ENCODE measurements at places on chromosomes 2 and 18. TPM values are rescaled to one million over a fixed set of nuclear protein-coding genes. Genes with fewer than 3 reads are reported as not detected.

The SPDYA gene
- 1.9 TPM for polyA plus RNA-seq

The TUBB6 gene
- polyA plus RNA-seq = 153 TPM

The CD8A gene
- not detected for polyA plus RNA-seq

The RND3 gene
- 1.0 TPM for polyA plus RNA-seq

The KHK gene
- 11.8 TPM for polyA plus RNA-seq

The BIN1 gene
- 15.9 TPM for polyA plus RNA-seq

The EFR3B gene
- polyA plus RNA-seq = 1.0 TPM

The ASB18 gene
- not detected for polyA plus RNA-seq

The RASGRP3 gene
- polyA plus RNA-seq = 62.5 TPM

Data from GM12878 (cell line).